ENCODE measurements at places on chromosomes 16 and 17.

- no peak for DNase-seq
Observed at GRCh38 chr16:85512808-85513115, 100.4 kb upstream of the GSE1 start.

DNA sequence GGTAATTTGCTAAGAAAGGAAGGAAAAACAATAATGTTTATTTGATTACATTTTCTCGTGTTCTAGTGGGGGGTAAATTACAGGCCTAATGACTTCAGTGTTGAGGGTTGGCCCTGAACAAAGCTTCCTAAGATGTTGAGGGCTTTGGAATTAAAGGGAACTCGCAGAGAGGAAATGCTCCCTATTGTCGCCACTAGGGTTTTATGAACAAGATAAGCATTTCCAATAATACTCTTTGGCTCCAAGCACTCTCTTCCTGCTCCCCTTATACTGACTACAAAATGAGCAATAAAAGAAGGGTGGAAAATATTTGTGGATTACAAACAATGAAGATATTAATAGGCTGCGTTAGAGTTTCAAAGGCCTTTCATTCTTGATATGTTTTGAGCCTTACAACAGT, 363.6 kb downstream of the HS3ST3B1 start:
- no peak for DNase-seq

DNA sequence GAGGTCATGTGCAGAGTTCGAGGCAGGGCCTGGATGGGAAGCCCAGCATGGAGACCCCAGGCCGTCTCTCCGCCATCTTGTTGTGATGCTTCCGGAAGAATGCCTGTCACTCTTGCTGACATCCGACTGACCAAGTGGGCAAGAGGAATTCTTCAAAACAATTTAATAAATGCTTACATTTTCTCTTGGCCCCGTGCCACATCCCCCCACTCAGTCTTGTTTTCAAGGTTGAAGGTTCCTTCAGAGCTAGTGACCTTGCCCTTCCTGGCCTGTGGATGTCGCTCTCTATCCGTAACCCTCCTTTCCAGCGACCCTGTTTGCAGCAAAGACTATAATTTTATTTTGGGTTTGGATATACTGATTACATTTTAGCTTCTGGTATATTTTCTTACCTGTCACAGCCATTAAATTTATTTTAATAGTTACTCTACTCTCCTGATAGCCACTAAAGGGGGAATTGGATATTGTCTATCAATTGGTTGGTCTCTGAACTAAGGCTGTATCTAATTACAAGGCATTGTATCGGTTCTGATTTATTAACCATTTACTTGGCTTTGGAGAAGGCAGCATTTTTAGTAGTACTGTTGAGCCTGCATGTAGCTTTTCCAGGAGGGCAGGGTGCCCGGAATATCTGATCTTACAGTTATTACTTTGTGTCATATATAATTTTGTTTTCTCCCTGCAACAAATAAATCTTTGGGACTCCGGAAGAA, 264.5 kb downstream of the WWOX start:
- no peak for DNase-seq

DNA sequence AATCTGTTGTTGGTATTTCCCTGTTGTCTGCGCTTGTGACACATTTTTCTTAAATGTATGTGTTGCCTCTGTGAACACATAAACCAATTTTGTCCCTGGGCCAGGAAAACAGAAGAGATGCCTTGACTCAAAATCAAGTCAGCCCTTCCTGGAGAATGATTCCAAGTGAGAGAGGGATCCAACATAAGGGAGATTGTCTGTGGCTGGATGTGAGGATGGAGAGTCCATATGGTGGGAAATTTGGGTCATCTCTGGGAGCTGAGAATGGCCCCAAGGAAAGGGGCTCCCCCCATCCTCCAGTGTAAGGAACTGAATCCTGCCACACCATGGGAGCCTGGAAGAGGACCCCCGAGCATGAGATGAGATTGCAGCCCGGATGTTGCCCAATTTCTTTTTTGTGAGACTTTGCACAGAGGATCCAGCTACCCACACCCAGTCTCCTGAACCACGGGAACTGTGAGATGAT, 13.5 kb downstream of the CRYM start:
- no peak for DNase-seq

DNA sequence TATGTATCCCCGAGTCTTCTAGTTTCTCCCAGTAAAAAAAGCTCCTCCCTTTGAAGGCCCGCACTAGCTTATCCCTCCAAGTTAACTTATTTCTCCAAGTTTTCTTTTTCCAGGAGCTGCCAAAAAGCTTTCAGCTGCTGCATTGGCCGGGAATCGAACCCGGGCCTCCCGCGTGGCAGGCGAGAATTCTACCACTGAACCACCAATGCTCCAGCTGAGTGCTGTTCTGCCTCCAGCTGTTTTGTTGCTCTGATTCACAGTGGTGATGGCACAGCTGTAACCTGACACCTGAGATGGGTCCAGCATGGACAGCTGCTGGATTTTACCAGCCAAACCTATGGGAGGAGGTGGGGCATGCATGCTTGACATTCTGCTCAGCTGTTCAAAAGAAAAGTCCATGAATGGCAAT, 22.1 kb downstream of the VAC14 start:
- no peak for DNase-seq

GRCh38 chr17:66716236-66717026, 118.5 kb upstream of the CACNG5 start:
- DNase-seq, result no peak

DNA sequence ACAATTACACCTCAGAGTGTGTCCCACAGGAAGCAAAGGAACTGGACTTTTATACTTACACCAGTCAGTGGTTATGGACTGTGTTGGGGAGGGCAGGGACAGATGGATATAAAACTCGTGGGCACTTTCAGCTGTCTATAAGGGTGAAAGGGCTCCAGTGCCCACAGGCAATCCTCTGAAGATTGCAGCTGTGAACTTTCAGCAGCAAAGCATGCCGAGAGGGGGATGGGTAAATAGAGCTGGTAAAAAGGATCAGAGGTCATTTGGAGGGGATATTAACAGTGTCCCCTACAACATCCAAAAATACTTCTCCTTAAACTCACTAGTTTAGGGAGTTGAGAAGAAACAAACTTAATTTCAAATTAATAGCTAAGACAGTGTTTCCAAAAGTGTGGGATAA, 13.3 kb upstream of the RFWD3 start:
- DNase-seq, result no peak

DNA sequence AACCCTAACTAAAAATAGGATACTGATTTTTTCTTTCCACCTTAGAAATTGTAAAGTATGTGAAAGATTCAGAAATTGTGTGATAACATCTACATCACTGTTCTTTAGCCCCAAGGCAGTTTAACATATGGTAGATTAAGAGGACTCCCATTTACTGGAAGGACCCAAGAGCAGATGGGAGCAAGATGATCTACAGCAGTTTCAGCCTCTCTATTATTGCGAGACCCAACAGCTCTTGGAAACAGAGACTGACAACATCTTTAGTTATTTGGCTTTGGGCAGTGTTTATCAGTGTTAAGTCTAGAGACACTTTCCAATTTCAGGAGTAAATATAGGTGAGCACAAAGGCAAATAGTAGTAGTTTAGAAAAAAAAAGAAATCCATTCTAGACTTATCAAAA, 124.9 kb upstream of the CORO6 start:
- DNase-seq, result no peak

GRCh38 chr16:29820730-29821642, 724 bp downstream of the MVP start:
- no peak for DNase-seq

Data from activated T-cell treated with anti-CD3 and anti-CD28 coated beads for 48 hours (primary cell).